ENCODE measurements at places on chromosomes 3 and 15.

DNA sequence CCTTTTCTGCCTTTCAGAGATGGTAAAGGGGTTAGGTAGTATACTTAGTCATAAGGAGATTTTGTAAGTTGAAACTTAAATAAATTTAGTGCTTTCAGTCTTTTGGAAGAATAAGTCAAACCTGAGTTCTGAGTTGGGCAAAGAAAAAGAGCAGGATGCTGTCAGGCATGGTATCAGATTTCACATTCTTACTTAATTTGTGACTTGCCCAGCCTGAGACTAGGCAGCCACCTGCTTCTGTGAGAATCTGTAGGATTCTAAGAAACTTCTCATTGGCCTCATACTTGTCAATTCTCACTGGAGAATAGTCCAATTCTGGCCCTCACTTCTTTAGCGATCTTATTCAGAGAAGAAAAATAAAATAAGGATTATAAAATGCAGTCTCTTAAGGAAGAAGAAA is 577.5 kb downstream of the DIPK2A start:
- no peak for DNase-seq

GRCh38 chr15:29870495-29871151 is 48.4 kb upstream of the TJP1 start:
- peak; percentile 42 for DNase-seq

DNA sequence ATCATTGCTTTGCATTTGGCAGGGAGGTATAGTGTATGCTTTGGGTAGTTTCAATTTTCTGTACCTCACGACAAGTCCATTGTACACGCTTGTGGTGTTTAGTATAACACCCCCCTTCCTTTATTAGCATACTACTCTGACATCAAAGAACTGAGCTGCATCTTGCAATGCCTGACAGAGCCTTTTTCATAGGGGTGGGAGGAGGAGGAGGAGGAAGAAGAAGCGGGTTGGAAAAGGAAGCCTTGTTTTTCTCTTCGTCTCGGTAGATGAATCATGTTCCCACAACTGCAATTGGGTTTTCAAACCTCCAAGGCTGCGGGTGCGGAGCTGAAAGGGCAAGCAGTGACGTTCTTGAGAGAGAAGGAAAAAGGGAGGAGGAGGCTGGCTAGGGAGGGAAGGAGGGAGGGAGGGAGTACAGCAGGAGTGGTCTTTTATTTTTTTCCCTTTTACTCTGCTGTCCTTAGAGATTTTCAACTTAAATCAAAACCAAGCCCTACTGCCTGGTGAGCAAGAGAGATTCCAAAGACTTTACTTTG is 175.7 kb downstream of the KLHL25 start:
- peak; percentile 97 for DNase-seq

- DNase-seq = peak; percentile 32
Measured at GRCh38 chr3:24110051-24110450, 165.0 kb downstream of the NR1D2 start.

DNA sequence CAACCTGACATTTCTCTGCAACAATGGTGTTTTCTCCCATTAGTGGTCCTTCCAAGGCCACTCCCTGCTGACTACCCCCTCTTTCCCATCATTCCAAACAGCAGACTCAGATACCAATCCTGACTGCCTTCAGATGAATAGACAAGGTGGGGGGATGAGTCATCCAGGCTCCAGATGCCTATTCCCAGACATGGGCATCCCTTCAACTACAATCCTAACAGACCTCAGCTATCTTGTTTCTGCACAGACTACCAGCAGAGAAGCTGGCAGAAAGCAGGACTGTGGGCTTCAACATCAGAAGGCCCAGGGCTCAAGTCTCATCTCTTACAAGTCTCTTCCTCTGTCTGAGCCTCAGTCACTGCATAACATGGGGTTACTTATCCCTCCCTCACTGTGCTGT is 2.2 kb downstream of the RBP1 start:
- peak; percentile 80 for DNase-seq

DNA sequence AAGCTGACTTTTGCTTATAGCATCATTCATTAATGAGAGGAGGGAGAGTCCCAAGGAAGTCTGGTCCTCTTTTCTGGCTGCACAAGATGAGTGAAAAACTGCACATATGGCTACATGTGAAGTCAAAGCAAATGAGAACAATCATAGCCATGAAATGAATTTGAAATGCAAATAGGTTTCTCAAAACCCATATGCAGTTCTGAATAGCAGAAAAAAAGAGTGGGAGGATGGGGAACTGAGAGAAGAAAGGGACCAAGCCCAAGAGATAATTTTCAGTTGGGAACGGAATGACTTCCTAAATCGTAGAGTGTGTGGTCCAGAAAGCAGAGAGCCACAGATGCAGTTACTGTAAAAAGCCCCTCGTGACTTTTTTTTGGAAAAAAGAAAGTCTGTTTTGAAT is 66.3 kb downstream of the GTPBP8 start:
- DNase-seq = no peak

- DNase-seq = no peak
Measured at GRCh38 chr3:145070795-145071194, 1090.2 kb downstream of the PLOD2 start.

- no peak for DNase-seq
Measured at GRCh38 chr3:109944836-109945235, 607.5 kb upstream of the DPPA4 start.

- DNase-seq = no peak
Measured at GRCh38 chr3:45020534-45020933, 5.6 kb upstream of the CLEC3B start.

DNA sequence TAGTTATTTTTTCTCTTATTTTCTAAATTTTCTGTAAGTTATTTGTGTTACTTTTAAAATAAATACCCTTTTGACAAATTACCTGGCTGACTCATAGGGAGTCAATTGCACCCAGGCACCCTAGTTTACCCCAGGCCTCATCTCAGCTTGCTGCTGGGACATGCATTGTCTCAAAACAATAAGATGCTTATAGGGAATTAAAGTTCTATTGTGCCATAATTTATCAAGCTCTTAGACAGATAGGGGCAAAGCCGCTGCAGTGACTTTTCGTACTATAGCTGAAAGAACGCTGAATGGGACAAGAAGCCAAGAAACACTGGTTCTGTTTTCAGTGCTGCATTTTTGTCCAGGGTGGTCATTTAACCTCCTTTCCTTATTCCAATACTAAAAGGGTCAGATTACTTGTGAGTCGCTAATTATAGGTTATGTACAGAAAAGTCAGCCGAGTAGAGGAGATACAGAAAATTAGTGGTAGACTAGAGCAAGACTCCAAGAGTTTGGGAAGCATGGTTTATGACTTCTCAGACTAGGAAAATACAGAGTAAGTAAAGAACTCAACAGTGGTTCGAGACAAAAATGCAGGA is 50.3 kb downstream of the EXD1 start:
- DNase-seq = peak; percentile 7

DNA sequence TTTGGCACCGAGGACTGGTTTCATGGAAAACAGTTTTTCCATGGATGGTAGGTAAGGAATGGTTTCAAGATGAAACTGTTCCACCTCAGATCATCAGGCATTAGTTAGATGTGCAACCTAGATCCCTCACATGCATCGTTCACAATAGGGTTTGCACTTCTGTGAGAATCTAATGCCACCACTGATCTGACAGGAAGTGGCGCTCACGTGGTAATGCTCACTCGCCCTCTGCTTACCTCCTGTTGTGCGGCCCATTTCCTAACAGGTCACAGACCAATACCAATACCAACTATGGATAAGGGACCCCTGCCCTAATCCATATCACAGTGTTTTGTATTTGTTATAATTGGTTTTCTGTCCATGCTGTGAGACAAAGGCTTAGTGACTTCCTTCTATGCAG is 58.9 kb downstream of the SLMAP start:
- no peak for DNase-seq

- DNase-seq = no peak
Measured at GRCh38 chr15:51267051-51267702, 71.2 kb downstream of the CYP19A1 start.

GRCh38 chr15:69798481-69799250 is 299.1 kb downstream of the TLE3 start:
- DNase-seq = peak; percentile 17

DNA sequence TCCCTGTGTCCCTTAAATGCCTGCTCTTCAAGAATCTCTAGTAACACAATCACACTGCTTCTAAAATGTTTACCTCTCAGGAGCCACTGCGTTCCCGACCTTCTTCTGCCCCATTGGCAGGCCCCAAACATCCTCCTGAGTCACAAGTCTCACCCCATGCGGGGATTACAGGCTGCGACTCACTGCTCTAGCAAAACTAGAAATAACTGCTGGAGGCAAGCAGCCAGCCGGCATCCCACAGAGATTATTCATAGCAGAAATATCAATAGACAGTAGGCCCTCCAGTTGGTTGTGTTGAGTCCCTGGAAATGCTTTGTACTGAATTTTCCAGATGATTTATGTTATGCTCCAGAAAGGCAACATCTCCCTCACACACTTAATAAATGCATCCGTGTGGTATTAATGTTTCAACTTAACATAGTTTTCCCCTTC is 64.8 kb downstream of the RFTN1 start:
- peak; percentile 96 for DNase-seq

GRCh38 chr15:78195735-78196201 is 38.6 kb downstream of the ACSBG1 start:
- no peak for DNase-seq

DNA sequence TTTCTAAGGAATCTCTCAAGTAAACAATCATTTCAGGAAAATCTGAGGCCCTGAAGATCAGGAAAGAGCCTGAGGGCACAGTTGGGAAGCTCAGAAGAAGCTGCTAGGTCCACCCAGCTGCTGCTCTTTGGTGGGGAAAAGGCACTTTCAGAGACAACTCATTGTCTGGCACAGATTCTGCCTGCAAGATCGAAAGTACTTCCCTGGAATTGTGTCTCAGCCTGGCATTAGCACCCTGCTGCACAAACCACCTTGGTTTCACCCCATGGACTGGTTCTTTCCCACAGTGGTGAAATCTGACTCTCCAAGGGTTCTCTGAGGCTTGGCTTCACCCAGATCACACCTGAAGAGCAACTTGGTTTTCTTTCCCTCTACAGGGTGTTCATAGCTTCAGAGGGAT is 18.7 kb downstream of the THRB start:
- no peak for DNase-seq

- DNase-seq = no peak
Measured at GRCh38 chr3:76570436-76571057, 469.4 kb upstream of the ROBO2 start.

DNA sequence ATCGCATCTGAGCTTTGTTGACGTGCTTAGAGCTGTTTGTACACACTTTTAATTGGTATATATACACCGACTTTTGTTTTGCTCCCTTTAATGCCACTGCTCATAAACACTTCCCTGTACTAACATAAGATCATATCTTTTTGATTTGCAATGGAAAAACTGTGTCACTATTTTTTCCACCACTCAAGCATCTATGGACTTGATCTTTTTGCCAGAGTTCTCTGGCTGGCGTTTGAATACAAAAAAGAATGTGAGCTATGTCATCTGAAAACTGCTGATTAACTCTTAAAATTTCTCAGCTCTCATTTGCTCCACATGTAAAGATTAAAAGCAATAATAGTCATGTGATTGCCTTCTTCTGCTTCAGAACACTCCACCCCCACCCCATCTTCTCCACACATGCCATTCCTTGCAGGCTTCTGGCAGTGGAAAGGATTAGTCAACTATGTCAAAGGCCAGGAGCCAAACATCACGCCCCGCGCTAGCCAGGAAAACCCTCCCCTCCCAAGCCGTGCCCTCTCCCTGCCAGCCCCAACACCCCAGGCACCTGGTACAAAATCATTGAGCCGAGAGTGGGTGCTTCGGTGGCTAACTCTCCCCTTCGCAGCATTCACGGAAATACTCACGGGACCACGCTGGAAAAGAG is 123.4 kb upstream of the MEF2A start:
- DNase-seq = peak; percentile 97

GRCh38 chr3:178421069-178421468 is 115.2 kb upstream of the KCNMB2 start:
- DNase-seq = no peak

DNA sequence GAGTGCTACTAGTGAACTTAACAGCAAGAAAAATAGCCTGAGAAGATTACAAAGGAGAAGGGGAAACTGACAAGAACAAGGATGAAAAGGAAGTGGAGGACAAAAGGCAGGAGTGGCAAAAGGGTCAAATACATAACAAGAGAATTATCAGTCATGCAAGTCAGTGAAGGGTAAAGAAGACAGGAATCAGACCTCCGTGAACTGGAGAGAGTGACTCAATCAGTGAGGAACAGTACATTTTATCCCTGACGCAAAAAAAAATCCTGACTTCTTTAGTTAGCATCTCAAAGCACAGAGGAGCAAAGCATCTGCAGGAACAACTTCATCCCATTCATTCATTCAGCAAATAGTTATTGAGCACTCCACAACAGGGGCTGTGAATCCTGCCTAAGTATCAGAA is 97.8 kb downstream of the SST start:
- DNase-seq = no peak

DNA sequence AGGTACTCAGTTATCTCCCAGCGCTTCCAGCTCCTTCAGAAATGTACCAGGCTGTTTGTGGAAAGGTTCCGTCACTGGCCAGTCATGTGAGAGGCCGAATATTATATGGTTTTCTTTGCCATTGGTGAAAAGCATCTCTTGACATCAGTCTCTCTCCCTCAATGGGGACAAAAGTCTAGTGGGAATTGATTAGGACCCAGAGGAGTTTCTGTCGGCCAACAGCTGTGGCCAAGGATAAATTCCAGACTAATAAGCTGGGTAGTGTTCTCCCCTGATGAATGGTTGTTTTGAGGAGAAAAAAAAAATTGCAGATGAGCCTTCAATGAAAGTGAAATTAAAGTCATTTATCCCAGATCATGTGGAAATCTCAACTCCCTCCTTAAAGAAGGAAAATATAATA is 404.7 kb upstream of the THRB start:
- no peak for DNase-seq

- no peak for DNase-seq
Measured at GRCh38 chr3:139537795-139538621, 1.5 kb downstream of the RBP1 start.

DNA sequence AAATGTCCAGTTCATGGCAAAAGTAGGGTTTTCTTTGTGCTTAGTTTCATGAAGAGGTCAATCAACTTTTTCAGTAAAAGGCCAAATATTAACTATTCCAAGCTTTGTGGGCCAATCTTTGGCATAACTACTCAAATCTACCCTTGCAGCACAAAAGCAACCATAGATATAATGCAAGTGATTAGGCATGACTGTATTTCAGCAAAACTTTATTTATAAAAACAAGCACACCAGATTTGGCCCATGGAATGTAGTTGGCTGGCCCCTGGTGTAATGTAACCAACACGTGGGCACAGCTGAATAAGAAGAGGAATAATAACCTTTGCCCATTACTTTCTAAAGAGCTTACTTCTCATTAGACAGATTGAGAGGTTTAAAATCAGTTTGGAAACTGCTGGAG is 50.6 kb downstream of the CASR start:
- DNase-seq = no peak
